Cardiac septum (tissue), 1 donor: ENCODE measurements at places on chromosomes 11 and 22. TPM values are rescaled to one million over a fixed set of nuclear protein-coding genes. Genes with fewer than 3 reads are reported as not detected.

GRCh38 chr11:118911880-118912741 lies 13.6 kb downstream of the BCL9L start:
- peak; percentile 91 for DNase-seq

DNA sequence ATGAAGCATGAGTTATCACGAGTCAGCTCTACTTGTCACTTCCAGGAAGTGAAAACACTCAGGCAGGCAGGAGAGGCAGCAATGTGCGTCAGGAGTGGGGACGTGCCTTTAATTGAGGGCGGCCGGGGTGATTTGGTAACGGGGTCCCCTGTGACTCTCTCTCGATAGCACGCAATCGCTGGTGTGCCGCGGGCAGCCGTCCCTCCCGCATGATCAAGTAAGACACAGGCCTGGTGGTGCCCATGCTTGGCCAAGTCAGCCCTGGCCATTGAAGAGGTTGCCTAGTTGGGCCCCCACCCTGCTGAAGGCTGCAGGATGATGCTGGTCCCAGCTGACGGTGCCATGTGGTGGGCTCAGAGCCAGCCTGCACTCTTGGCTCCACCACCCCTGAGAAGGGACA lies 29.7 kb downstream of the CACNG2 start:
- DNase-seq, result no peak

DNA sequence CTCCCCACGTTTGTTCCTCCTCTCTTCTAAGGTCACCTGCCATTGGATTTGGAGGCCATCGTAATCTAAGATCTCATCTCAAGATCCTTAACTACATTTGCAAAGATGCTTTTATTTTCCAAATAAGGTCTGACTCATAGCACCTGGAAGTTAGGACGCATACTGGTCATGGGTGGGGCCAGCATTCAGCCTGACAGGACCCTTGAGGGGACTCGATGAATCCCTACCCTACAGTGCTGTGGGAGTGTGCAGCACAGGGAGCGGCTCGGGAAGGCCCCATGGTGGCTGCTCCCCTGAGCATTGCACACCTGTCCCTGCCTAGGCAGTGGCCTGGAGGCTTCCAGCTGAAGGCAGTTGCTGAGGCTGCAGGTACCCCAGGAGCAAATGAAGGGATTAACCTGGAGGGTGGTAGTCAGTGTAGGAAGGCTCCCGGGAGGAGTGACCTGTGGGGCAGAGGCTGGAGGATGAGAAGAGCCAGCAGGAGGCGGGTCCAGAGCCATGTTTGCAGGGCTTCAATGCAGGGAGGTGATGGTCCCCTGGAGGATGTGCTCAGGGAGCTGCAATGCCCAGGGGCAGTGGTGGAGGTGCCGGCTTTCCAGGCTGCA lies 362.2 kb downstream of the CTTN start:
- DNase-seq, result no peak

The P2RY2 gene
- 13.5 TPM for total RNA-seq

DNA sequence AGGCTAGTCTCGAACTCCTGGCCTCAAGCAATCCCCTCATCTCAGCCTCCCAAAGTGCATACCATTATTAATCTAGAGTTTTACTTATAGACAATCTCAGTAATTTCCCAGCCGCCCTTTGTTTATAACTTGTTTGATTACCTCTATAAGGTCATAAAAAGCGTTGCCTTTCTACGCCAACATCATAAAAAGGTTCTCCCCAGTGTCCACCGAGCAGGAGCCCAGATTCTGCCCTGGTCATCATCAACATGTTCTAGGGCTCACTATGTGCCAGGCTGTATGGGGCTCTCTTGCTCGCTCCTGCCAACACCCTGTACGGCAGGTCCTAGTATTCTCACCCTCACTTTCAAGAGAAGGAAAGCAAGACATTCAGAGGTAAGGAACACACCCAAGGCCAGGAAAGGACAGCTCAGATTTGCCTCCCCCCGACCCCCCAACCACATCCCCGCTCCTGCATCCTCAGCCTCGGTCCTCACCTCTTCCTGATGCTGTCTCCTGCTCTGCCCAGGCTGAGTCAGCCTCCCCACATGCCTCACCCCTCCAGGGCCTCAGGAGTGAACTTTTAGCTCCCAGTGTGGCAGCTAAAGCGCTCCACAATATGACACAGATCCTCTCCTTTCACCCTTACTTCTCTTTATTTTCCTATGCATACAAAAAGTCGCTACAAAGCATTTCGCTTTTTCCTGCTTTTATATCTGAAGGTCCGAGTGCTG lies 14.3 kb downstream of the ARFGAP3 start:
- DNase-seq, result no peak

DNA sequence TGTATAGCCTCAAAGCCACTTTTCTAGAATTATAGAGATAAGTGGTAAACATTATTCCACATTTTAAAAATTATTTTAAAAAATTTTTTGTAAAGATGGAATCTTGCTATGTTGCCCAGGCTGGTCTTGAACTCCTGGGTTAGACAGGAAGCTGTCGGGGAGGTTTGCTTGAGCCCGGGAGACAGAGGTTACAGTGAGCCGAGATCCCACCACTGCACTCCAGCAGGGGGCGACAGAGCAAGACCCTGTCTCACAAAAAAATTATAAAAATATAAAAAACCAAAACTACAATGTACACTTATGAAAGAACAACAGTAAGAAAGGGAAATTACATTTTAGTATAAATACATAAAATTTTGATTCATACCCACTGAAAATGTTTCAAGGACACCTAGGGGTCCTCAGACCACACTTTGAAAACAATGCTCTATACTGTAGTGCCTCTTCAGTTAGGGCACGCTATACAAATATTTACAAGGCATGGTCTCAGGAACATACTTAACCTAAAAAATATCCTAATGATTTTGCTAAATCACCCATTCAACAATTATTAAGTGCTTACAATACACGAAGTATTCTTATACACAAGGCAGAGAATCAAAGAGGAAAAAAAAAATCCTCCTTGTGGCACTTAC lies 111.2 kb downstream of the MRTFA start:
- DNase-seq, result no peak
